NCI-H1048 (cell line): ENCODE measurements at places on chromosomes 12 and 14.

GRCh38 chr12:86435053-86435452 lies 178.9 kb upstream of the MGAT4C start:
- DNase-seq: no peak

DNA sequence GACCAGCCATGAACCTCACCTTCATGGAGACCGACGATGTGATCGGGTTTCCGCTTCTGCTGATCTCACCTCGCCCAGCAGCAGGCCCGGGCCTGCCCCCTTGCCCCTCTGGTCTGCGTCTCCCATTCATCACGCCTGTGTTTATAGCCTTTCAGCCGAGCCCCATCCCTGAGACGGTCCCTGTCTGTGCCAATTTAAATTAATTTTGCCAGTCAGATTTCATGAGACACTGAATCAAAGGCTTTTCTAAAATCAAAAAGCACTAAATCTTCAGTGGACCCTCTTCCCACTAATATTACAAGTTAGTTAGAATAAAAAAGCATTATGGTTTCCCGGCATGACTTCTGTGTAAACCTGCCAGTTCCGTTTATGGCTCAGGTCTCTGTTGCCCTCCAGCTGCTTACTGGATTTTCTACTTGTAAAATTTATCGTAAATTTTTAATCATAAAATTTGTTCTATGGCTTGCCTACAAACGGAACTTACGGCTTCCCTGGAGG lies 155.9 kb downstream of the ESRRB start:
- no peak for DNase-seq

DNA sequence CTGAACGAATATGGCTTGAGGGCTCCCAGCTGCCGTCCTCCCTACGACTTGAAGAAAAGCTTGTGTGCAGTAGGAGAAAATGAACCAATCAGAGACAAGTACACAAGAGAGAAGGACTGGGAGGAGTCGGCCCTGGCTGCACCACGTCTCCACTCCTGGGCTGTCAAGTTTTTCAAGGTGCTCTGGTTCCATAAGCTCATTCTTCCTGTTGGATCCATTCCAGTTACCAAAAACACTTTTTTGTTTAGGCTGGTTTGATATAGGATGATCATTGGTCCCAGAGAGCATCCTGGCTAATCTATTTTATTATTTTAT lies 2.8 kb upstream of the A2ML1 start:
- no peak for DNase-seq

DNA sequence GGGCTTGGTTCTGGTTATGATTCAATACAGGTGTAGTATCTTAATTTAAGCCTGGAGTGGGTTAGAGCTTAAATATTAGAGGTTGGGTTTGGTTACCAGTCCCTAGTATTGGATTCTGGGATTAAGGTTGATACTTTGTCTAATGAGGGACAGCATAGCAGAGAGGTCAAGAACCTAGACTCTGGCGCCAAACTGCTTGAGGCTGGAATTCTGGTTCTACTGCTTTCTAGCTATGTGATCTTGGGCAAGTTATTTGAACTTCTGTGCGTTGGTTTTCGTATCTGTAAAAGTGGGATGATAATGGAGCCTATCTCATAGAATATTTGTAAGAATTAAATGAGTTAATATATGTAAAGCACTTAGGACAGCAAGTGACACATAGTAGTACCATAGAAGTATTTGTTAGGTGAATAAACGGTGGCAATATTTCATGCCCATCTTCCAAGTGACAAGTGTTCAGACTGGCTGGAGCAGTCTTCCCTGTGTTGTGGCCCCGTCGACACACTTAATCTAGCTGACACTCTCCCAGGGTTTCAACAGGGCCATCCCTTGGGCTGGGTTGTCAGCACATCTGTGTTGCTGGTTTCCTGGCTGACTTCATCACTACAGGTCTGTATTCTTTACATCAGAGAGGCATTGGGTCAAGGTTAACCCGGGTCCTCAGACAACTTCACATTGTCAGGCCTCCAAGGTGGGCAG lies 3.0 kb downstream of the ENDOU start:
- DNase-seq: no peak

GRCh38 chr14:71465316-71465715 lies 466.9 kb upstream of the RGS6 start:
- DNase-seq: no peak

GRCh38 chr12:74317741-74318140 lies 219.9 kb upstream of the ATXN7L3B start:
- DNase-seq: no peak

DNA sequence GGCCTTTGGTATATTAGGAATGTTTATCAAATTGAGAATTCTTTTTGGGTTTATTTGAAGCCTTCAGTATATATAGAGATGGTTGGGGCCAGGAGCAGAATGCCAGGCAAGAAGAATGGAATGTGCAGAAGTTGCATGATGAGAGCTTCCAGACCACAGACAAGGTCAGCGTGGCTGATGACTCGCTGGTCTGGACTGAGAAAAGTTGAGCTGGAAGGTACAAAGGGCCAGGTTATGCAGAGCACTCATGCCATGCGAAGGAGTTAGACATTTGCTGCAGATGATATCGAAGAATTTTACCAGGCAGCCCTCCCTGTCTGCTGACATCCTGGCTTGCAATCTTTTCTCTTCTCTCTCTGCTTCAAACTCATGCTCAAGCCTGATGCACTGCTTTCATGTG lies 196.2 kb upstream of the ARHGAP5 start:
- DNase-seq: no peak

GRCh38 chr12:124786061-124786964 lies 77.4 kb downstream of the SCARB1 start:
- no peak for DNase-seq

DNA sequence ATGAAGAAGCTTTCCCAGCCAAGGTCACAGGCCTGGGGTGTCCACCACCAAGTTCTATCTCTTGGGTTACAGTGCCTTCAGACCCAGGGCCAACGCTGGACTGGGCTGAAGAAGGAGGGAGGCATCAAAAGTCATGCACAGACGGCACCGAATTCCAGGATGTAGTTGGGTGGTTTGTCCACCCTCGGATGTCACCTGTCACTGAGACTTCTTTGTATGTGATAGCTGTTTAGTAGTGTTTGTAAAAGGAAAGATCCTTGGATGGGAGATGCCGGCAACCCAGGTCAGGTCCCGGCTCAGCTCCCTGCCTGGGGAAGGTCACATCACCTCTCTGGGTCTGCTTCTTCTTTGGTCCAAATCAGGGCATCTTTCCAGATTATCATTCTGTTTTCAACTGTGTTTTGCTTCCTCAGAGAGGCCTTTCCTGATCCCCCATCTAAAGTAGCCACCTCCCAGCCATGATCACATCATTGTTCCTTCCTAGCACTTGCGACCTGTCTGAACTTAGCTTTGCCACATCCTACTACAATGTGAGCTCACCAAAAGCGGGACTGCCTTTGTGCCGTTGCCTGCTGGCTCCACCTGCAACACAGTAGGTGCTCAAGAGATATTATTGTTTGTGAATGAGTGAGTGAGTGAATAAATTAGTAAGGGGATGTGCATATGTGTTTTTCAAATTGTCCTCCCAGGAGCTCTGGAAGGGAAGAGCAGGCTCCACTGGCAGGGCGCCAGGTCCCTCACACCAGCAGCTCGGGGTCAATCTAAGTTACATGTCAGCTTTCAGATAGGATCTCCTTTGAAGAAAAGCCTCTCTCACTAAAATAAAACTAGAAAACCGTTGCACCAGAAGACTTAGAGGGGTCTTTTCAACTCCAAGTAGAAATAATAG lies 2.1 kb downstream of the TSPAN11 start:
- no peak for DNase-seq

DNA sequence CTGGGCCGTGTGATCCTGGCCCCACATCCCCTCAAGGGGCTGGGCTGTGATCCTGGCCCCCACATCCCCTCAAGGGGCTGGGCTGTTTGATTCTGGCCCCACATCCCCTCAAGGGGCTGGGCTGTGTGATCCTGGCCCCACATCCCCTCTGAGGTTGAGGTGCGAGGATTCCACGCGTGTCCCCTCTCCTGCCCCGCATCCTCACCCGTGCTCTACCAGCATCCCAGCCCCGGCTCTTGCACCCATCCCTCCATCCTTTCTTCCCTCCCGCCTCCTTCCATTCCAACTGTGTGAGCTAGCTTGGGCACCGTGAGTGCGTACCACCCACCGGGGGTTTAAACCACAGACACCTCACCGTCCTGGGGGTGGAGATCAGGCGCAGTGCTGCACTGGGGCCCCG lies 31.1 kb upstream of the TMEM179 start:
- DNase-seq: no peak

- no peak for DNase-seq
Measured at GRCh38 chr12:53222170-53222721, 9.8 kb downstream of the RARG start.

DNA sequence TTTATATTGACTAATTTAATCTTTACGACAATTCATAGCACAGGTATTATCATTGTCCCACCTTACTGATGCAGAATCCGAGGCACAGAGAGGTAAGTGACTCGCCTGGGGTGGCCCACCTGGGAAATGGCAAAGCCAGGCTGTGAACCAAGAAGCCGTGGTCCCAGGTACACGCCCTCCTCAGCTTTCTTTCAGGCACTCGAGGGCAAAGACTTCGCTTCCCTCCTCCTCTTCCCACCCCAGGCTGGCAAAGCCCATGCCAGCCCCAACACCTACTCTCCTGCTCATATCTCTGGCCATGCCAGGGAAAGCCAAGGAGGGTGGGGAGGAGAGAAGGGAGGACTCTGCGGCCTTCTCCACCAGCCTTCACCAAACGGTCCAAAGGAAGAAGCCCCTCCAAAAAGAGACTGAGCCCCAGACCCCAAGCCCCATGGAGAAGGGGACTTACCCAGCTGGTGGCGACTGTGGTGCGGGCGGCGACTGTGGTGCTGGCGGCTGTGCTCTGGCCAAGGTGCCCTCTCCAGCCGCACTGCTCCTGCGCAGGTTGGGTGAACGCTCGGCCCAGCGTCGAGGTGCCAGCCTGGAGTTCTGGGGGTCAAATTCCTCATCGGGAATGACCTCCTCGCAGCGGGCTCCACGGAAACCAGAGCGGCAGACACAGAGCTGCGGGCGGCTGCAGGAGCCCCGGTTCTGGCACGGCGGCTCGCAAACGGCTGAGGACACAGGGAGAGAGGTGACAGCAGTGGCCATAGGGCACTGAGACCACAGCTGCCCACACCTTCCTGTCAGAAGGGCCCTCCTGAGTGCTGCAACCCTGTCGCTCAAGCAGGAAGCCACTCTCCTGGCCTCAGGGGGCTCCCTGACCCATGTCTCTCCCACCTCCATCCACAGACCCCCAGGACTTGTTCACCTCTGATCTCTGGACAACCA lies 26.4 kb downstream of the LTBP2 start:
- DNase-seq: no peak

DNA sequence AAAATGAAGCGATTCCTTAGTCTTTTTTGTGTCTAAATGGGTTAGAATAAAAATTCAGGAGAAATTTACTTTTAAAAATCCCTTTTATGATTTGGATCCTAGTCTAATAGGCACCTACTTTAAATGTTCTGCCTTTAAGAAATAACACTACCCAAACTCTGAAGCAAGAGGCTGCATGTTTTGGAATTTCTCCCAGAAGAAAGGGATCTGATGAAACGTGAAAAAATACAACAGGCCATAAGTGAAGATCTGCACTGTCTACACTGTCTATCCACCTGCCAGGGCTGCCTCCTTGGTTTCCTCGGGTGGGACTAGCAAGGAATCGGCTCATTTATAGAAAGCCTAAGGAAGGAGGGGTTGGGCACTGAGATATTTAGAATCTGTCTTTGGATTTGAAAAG lies 22.1 kb downstream of the ACVR1B start:
- no peak for DNase-seq

GRCh38 chr14:68243450-68244010 lies 424.0 kb downstream of the RAD51B start:
- DNase-seq: no peak

GRCh38 chr14:39241637-39242036 lies 7.9 kb downstream of the MIA2 start:
- no peak for DNase-seq

- no peak for DNase-seq
Measured at GRCh38 chr14:24428628-24429394, 657 bp downstream of the CBLN3 start.

GRCh38 chr14:32572867-32573150 lies 243.7 kb downstream of the AKAP6 start:
- DNase-seq: no peak

GRCh38 chr12:72509891-72510290 lies 237.7 kb downstream of the TRHDE start:
- DNase-seq: no peak

- no peak for DNase-seq
Measured at GRCh38 chr12:77591959-77592743, 238.5 kb upstream of the NAV3 start.

GRCh38 chr12:113424915-113425823 lies 3.0 kb downstream of the SDSL start:
- DNase-seq: no peak

GRCh38 chr12:43578782-43579181 lies 26.8 kb upstream of the ADAMTS20 start:
- DNase-seq: no peak

- no peak for DNase-seq
Measured at GRCh38 chr14:61611880-61612630, 83.3 kb upstream of the HIF1A start.

DNA sequence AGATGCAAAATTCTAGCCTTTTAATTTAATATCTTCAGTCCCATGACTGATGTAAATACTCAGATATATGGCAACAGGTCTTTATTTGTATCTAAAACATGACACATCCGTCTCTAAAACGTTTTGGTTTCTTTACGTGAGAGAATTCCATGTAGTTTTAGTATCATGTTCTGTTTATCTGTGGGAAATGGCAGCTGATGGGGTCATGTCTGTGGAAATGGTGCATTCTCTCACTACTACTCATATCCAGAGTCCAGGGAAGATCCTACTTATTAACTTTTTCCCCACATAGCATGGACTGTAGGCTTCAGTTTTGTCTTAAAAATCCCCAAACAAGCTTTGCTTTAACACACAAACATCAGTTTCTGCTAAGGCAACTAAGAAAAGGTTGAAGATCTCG lies 53.8 kb downstream of the SPTLC2 start:
- no peak for DNase-seq

GRCh38 chr14:94548999-94549985 lies 11.9 kb upstream of the SERPINA4 start:
- no peak for DNase-seq

GRCh38 chr12:69238589-69239351 lies 599 bp upstream of the CPSF6 start:
- DNase-seq: no peak
